ENCODE measurements at places on chromosomes 12 and 14.

DNA sequence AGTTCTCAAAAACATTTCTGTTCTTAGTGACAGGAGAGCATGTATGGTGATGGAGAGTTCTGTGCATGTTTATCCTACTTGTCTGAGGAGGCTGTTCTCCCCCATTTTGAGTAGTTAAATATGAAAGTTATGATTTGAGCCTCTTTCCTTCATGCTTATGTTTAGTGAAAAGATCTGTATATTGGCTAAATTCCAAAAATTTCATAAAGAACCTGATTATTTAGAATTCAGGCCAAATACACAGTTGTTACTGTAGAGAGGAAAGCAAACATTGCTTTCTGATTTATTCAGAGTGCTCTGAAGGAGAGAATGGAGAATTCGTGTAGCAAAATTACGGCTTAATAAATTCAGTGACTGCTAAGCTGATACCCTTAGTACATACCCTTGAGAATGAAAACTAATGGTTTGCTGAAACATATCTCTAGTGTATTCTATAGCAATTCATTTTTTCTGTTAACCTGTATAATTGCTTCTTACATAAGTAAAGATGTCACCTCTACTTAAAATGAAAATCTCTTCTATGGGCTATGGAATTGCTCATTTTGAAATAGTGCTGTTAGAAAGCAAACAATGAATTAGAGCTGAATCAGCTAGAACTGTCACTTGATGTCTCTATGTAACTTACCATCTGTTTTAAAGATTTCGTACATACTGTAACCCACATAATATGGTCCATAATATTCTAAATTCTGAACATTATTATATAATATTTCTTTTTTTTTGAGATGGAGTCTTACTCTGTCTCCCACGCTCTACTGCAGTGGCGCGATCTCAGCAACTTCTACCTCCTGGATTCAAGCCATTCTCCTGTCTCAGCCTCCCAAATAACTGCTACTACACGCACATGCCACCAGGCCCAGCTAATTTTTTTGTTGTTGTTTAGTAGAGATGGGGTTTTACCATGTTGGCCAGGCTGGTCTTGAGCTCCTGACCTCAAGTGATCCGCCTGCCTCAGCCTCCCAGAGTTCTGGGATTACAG is 417.0 kb upstream of the RGS6 start:
- no peak for DNase-seq

- no peak for DNase-seq
These were observed 48.9 kb upstream of the AMN start for GRCh38 chr14:102873546-102874061.

DNA sequence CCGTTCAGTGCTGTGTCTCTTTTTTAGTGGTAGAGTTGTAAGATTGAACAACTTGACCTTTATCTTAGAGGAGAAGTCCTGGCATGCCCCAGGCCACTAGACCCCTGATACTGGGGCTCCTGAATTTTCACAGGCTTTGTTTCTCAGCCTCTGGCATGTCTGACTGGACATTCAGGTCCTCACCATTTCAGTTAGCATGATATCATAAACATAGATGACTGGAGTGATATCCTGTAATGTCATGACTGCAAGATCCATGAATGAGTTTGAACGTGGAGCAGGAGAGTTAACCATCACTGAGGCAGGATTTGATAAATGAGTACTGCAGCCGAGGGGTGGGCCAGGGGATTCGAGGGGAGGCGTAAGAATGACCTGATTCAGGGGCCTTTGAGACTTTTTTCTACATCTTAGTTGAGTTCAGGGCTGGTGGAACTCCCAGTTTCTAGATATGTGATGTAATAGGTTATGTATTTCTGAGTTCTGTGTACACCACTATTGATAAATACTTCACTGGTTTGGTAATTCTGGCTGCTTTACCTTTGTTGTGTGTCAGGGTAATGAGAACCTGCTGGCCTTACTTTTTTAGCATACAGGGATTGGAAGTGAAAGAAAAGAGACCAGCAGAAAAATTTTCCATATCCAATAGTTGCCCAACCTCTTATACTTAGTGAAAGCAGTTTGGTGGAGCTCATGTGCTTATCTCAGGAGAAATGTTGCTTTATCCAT is 217.0 kb downstream of the SYNE2 start:
- no peak for DNase-seq

GRCh38 chr12:94783343-94783742 is 133.0 kb upstream of the TMCC3 start:
- DNase-seq = no peak

GRCh38 chr14:35861204-35861868 is 35.2 kb downstream of the BRMS1L start:
- DNase-seq = no peak

- DNase-seq = no peak
These were observed 162.7 kb downstream of the GRIP1 start for GRCh38 chr12:66516133-66516532.

DNA sequence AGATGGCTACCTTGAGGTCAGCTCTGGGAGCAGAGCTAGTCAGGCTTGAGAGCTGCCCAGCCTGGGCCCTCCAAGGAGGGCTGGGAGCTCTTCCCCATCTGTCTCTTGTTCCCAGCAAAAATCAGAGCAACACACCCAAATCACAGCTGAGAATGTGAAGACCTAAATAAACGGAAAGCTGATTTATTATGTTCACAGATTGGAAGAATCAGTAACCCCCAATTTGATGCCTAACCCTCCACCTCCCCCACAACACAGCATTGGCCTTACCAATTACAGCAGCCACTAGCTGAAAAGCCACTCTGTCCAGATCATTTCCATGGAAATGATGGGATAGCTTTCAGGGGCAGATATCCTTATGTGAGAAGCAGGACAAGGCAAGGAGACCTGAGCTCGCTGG is 7.1 kb upstream of the ACTN1 start:
- no peak for DNase-seq

Data from GDM1 (cell line).